ENCODE measurements at places on chromosomes 7 and 10. TPM values are rescaled to one million over a fixed set of nuclear protein-coding genes. Genes with fewer than 3 reads are reported as not detected.
A peak's percentile ranks its signal among the peaks of the same experiment; 100 is the strongest.

- H3K27ac ChIP-seq: peak overlapping the region; percentile 41
- H3K27me3 ChIP-seq: no peaks in the 10 kb centered on the region
- H3K36me3 ChIP-seq: no peaks in the 10 kb centered on the region
- H3K4me3 ChIP-seq: no peak overlapping the region
- DNase-seq: peak; percentile 75
These were observed 16.9 kb upstream of the TAX1BP1 start for GRCh38 chr7:27723085-27723484.

- H3K27me3 ChIP-seq: no peaks in the 10 kb centered on the region
- H3K27ac ChIP-seq: peak overlapping the region; percentile 77
- H3K4me1 ChIP-seq: peaks cover 10% of the 10 kb centered on the region
- H3K4me3 ChIP-seq: peak overlapping the region; percentile 27
- no peaks in the 10 kb centered on the region for H3K36me3 ChIP-seq
These were observed 32.2 kb upstream of the TMEM72 start for GRCh38 chr10:44878706-44879530.

- no peaks in the 10 kb centered on the region for H3K4me1 ChIP-seq
- no peak overlapping the region for H3K27ac ChIP-seq
- no peak for DNase-seq
These were observed 2.5 kb downstream of the ANTXRL start for GRCh38 chr10:46289209-46289810.

DNA sequence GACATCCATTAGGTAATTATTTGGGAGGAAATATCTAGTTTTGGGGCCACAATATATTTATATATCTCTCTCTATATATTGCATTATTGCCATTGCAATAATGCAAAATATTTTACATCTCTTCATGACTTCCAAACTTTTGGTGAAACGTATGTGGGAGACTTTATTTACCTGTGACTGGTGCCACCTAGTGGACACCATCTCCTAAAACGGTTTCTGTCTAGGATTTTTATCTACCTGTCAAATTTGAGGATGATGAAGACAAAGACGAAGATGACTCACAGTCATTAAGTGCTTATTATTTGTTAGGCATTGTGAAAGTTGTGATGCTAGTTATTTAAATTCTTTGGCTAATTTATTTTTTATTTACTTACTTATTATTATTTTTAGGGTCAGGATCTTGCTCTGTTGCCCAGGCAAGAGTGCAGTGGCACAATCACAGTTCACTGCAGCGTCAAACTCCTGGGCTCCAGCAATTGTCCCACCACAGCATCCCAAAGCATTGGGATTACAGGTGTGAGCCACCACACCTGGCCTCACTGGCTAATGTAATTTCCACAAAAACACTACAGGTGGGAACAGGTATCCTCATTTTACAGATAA lies 18.7 kb upstream of the CBLL1 start:
- H3K36me3 ChIP-seq: no peaks in the 10 kb centered on the region
- no peak overlapping the region for H3K27ac ChIP-seq
- H3K4me3 ChIP-seq: no peak overlapping the region
- no peaks in the 10 kb centered on the region for H3K27me3 ChIP-seq
- no peaks in the 10 kb centered on the region for H3K4me1 ChIP-seq
- DNase-seq: no peak

- peaks cover 4% of the 10 kb centered on the region for H3K4me1 ChIP-seq
- no peak overlapping the region for H3K4me3 ChIP-seq
- DNase-seq: no peak
- H3K27me3 ChIP-seq: no peaks in the 10 kb centered on the region
These were observed 213.3 kb upstream of the FZD8 start for GRCh38 chr10:35855155-35855947.

DNA sequence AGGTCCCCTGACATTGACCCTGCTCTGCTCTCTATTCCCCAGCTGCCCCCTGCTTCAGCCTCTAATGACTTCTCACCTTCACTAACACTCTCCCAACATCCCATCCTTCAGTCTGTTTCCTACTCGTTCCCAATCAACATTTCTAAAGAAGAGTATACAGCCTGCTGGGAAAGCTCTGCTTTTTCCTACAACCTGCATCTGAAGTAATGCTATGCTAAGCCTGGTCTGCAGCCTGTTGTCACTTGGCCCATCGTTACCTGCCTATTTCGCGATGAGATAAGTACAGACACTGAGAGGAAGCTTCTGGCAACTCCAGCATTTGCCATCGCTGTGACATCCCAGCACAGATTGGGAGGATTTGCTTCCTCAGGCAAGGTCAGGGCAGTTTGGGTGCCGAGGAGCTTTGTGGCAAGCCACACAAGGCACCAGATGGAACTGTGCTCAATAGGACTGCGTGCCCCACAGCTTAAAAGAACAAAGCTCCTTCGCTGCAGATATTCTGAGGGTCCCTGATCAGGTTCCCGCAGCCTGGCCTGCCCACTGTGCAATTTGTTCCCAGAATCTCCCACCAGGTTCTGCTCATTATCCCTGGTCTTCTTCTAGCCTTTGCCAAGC lies 51.4 kb downstream of the PKD1L1 start:
- DNase-seq: no peak
- no peak overlapping the region for H3K27ac ChIP-seq
- H3K27me3 ChIP-seq: no peaks in the 10 kb centered on the region
- no peaks in the 10 kb centered on the region for H3K4me1 ChIP-seq

DNA sequence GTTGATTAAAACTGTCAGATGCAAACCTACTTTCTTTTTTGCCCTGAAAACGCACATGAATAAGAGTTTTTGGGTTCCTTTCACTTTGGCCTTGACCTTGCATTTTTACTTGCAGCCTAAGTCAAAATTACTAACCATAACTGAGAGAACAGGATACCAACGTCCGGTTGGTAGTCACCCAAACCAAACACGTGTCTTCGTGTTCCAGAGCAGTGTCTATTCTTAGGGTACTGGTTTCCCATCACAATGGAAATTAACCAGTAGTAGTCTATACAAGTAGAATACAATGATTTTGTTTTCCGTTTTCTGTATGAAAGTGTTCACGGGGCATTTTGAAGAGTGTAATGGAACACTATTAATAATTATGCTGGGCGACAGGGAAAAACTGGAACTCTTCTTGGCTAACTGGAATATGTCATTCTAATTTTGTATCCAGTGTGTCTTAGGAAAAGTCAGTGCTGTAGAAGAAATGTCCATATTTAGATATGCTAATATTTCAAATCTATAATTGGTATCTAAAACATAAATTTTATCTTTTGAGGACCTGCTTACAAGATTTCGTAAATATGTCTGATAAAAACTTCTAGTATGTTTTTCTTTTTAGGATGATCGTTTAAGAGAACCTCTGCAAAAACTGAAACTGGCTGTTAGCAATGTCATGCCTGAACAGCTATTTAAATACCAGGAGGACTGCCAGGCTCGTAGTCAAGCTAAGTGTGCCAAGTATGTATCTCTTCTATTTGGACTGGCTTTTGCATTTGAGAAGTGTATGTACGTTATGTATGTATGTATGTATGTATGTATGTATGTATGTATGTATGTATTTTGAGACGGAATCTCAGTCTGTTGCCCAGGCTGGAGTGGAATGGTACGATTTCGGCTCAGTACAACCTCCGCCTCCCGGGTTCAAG lies 40.9 kb downstream of the UBN2 start:
- H3K27ac ChIP-seq: peak overlapping the region; percentile 26
- H3K27me3 ChIP-seq: no peaks in the 10 kb centered on the region
- H3K4me1 ChIP-seq: peaks cover 4% of the 10 kb centered on the region

DNA sequence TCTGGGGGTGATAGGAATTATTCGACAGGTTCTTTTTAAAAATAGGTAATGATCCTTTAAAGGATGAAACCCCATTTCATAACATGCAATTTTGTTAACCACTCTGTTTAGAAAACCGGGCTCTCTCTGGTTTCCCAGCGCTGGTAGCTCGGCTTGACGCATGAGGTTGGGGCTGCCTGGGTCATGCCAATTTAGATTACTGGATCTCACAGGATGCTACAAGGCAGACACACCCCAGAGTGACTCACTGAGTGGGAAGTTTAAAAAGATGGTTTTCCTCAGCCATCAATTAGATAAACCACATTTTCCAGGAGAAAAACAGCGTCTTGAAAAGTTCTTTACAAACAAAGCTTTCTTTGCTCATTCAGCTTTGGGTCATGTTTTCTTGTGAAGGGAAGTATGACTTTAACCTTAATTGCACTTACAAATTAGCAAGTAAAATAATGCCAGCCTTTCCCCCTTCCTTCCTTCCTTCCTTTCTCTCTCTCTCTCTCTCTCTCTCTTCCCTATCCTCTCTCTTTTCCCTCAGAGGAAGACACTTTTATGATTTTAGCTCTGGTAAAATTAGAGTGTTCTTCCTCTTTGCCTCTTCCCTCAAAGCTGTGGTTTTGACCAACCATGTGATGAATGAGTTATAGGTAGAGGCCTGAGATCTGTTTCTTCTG lies 99.8 kb downstream of the EPDR1 start:
- H3K4me1 ChIP-seq: no peaks in the 10 kb centered on the region
- no peak for DNase-seq

GRCh38 chr7:96614154-96614867 lies 95.3 kb downstream of the SEM1 start:
- H3K36me3 ChIP-seq: no peaks in the 10 kb centered on the region
- no peak overlapping the region for H3K4me3 ChIP-seq
- H3K4me1 ChIP-seq: no peaks in the 10 kb centered on the region
- DNase-seq: no peak
- H3K27me3 ChIP-seq: no peaks in the 10 kb centered on the region

AKR1D1 gene
- not detected for total RNA-seq

DNA sequence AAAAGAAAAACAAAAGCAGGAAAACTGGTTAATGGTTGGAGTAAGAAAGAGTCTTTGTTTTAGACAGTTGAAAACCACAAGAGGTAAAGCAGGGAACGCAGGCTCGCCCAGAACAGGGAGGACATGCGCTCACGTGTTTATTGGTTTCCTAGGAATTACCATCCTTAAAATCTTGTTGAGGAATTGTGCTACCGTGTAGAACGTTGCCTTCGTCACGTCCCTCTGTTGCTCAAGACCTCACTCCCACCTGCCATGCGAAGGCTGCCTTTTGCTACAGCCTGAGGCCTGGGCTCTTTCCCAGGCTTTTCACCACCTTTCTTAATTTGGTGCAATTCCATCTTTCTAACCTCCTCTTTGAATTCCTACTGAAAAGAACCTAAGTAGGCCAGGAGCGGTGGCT lies 61.6 kb upstream of the CAMK1D start:
- no peak overlapping the region for H3K4me3 ChIP-seq
- DNase-seq: no peak
- no peaks in the 10 kb centered on the region for H3K36me3 ChIP-seq

GRCh38 chr7:94041529-94041928 lies 37.4 kb upstream of the BET1 start:
- no peaks in the 10 kb centered on the region for H3K36me3 ChIP-seq
- no peak for DNase-seq
- no peak overlapping the region for H3K27ac ChIP-seq
- H3K27me3 ChIP-seq: no peaks in the 10 kb centered on the region

CALHM3 gene
- total RNA-seq: not detected

MTG1 gene
- 14.0 TPM for total RNA-seq

SLC39A12 gene
- total RNA-seq: 0.14 TPM

H2BK1 gene
- total RNA-seq: not detected

- H3K27ac ChIP-seq: no peak overlapping the region
- no peak overlapping the region for H3K4me3 ChIP-seq
- H3K36me3 ChIP-seq: no peaks in the 10 kb centered on the region
- H3K4me1 ChIP-seq: no peaks in the 10 kb centered on the region
These were observed 968.6 kb upstream of the ZNF722 start for GRCh38 chr7:63030061-63030460.

DNA sequence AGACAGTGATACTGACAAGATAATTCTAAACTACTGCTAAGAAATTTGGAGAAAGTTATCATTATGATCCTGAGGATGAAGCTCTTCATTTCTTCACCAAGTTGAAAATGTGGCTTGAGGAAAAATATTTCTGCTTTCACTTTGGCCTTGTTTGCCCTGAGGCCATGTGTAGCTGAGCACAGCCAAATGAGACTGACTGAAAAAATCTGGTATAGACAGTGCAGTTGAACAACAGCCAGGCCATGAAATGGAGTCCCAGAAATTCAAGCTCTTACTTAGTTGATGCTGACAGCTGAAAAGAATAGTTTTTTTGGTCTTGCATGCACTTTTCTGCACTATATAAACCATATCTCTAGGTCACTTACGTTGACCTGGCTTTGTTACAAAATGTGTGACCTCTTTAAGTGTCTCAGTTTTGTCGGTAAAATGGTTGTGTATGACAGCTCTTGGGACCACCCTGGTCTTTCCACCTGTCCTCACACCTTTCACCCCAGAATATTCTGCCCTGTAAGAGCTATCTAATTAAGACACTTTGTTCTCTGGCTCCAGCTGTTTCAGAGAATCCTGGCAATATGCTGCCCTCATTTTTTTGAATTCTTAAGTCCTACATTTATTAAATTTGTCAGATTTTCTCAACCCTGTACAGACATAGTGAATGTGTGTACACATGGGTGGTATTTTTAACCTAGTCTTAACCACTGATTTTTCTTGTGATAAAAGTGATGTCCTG lies 91.3 kb downstream of the CD36 start:
- H3K4me3 ChIP-seq: no peak overlapping the region
- no peak for DNase-seq
- H3K27ac ChIP-seq: peak overlapping the region; percentile 44
- no peaks in the 10 kb centered on the region for H3K27me3 ChIP-seq
- no peaks in the 10 kb centered on the region for H3K4me1 ChIP-seq
- H3K36me3 ChIP-seq: no peaks in the 10 kb centered on the region

GRCh38 chr10:107545717-107546116 lies 381.2 kb upstream of the SORCS1 start:
- DNase-seq: no peak
- no peaks in the 10 kb centered on the region for H3K36me3 ChIP-seq
- no peak overlapping the region for H3K27ac ChIP-seq
- no peaks in the 10 kb centered on the region for H3K4me1 ChIP-seq
- H3K27me3 ChIP-seq: no peaks in the 10 kb centered on the region

DNA sequence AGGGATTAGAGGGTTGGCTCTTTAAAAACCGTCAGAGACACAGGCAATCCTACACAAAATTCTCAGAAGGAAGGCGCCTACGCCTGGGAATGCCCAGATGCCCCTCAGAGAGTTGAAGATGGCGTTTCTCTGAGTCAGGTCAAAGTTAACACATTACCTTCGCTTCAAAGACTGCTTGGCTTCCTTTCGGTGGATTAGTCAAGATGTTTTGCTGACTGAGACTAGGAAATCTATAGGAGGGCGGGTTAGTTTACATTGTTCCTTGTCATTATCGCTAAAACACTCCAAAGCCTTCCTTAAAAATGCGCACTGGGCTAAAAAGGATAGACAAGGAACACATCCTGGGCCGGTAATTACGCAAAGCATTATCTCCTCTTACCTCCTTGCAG lies 995 bp upstream of the CFTR start:
- no peak overlapping the region for H3K4me3 ChIP-seq
- H3K4me1 ChIP-seq: peaks cover 12% of the 10 kb centered on the region
- DNase-seq: no peak
- no peak overlapping the region for H3K27ac ChIP-seq

DYNC1I1 gene
- 60.9 TPM for total RNA-seq
